Lower lobe of right lung (tissue), 2 donors: ENCODE measurements at places on chromosomes 1 and 21. TPM values are rescaled to one million over a fixed set of nuclear protein-coding genes. Genes with fewer than 3 reads are reported as not detected.
A peak's percentile ranks its signal among the peaks of the same experiment; 100 is the strongest.

GRCh38 chr1:49416758-49417157 lies 607.0 kb downstream of the AGBL4 start:
- no peaks in the 10 kb centered on the region for H3K4me1 ChIP-seq
- H3K4me3 ChIP-seq = no peak overlapping the region
- no peaks in the 10 kb centered on the region for H3K27me3 ChIP-seq
- no peak overlapping the region for H3K27ac ChIP-seq

TBX19 gene
- 3.1 TPM for total RNA-seq

DNA sequence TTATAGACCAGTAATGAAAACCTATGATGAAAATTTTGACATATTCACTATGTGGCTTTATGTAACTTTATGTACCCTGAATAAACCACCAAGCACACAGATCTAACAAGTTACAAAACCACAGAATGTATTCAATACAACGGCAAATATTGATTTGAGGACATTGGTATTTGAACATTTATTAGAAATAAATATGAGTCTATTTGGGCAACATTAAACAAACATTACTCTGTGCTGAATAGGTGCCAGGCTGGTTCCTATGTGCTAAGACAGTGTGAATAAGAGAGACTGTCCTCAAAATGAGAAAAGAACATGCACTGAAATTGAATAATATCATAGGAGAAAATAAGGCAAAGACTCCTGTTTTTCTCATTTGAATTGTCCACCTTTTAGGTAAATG lies 1341.2 kb downstream of the PLA2G4A start:
- DNase-seq = no peak
- H3K4me3 ChIP-seq = no peak overlapping the region
- no peak overlapping the region for H3K27ac ChIP-seq
- no peaks in the 10 kb centered on the region for H3K4me1 ChIP-seq
- no peaks in the 10 kb centered on the region for H3K36me3 ChIP-seq

AJAP1 gene
- 0.77 TPM for total RNA-seq

NTRK1 gene
- 1.9 TPM for total RNA-seq

DNA sequence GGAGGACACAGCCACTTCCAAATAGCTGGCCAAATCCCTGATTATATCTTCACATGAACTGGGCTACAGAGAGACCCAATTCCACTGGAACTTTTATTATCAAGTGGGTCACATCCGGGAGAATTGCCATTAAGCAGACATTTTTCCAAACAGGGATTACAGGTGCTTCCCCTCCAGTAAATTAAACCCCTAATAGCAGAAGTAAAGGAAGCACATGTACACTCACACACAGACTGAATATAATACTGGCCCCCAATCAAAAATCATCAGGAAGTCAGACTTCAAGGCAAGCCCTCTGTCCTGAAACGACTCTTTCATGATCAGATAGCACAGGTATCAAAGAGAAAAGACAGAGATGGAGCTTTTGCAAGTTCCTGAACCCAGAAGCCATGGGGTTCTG lies 118.6 kb upstream of the PPP2R5A start:
- peak overlapping the region; percentile 53 for H3K27ac ChIP-seq
- no peak for DNase-seq
- no peaks in the 10 kb centered on the region for H3K36me3 ChIP-seq
- no peak overlapping the region for H3K4me3 ChIP-seq
- H3K4me1 ChIP-seq = peaks cover 28% of the 10 kb centered on the region

GRCh38 chr1:110718452-110718851 lies 43.7 kb upstream of the KCNA3 start:
- no peaks in the 10 kb centered on the region for H3K36me3 ChIP-seq
- H3K4me3 ChIP-seq = no peak overlapping the region
- no peak for DNase-seq
- H3K27me3 ChIP-seq = no peaks in the 10 kb centered on the region

- no peaks in the 10 kb centered on the region for H3K27me3 ChIP-seq
- no peaks in the 10 kb centered on the region for H3K36me3 ChIP-seq
- H3K27ac ChIP-seq = no peak overlapping the region
- no peak overlapping the region for H3K4me3 ChIP-seq
These were observed 9.5 kb downstream of the XCL1 start for GRCh38 chr1:168585937-168586336.

DNA sequence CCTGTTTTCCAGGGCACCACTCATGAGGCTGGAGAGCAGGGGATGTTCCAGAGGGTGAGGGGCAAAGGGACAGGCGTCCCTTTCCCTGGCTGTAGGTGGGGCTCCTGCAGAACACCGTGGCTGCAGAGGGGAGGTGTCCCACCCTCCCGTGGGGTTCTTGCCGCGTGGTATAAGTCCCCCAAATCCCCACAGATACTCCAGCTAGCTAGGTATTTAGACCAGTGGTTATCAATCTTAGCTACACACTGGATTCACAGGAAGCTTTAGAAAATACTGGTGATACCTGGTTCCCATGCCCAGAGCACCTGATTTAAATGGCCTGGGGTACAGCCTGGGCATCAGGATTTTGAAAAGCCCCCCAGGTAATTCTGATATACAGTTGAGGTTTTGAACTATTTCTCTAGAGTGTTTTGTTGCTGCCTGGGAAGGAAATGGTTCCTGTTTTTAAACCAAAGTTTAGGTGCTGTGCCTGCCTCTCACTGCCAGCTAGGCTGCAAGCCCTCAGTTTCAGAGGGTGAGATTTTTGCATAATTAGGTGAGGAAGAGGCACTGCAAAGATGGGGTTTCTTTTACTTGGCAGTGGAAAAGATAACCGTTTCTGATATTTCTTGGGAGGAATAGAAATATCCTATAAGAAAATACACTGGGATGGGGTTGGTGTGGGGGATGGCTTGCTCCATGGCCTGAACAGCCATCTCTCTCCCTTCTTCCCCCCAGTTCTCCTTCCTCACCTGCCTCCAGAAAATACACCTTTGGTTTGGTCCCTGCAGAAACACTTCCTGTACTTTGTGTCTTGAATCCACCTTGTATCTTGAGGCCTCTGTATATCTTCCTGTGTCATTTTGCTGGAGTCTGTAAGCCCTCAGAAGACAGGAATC lies 51.7 kb downstream of the RASSF5 start:
- peaks cover 12% of the 10 kb centered on the region for H3K36me3 ChIP-seq
- peak overlapping the region; percentile 92 for H3K27ac ChIP-seq
- no peak for DNase-seq

GRCh38 chr1:197391303-197392226 lies 123.5 kb downstream of the CRB1 start:
- no peak overlapping the region for H3K27ac ChIP-seq
- no peaks in the 10 kb centered on the region for H3K4me1 ChIP-seq
- no peak for DNase-seq
- no peak overlapping the region for H3K4me3 ChIP-seq
- no peaks in the 10 kb centered on the region for H3K36me3 ChIP-seq
- no peaks in the 10 kb centered on the region for H3K27me3 ChIP-seq

SGIP1 gene
- 12.4 TPM for total RNA-seq

- H3K36me3 ChIP-seq = peaks cover 5% of the 10 kb centered on the region
- H3K4me1 ChIP-seq = peaks cover 8% of the 10 kb centered on the region
- no peak overlapping the region for H3K4me3 ChIP-seq
- H3K27ac ChIP-seq = no peak overlapping the region
- H3K27me3 ChIP-seq = no peaks in the 10 kb centered on the region
These were observed 33.4 kb downstream of the TLR5 start for GRCh38 chr1:223109581-223110026.

DNA sequence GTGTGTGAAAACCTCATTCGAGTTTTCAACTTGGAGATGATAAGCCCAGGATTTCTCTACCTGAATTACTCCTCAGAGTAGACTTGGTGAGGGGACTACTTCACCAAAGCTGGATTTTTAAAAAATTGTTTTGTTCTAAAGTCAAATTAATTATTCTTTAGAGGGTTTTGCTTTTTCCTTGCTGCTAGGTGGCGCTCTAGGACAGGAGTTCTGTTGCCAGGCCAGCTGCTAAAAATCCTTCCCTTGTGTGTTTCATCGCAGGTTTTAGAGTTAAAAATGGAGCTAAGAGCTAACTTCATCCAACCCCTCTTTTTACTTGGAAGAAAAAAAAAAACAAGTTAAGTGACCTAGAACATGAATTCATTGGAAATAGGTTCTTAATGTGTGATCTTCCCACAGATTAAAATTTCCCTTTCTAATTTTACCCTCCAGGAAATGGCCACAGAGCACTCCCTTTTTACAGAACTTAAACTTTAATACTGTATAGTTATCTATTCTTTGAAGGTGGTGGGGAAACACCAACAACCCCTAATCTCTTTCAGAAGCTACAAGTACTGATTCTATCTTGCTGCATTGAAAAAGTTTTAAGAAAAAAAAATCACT lies 36.7 kb upstream of the FAM163A start:
- H3K27ac ChIP-seq = no peak overlapping the region
- H3K4me1 ChIP-seq = peaks cover 26% of the 10 kb centered on the region
- H3K27me3 ChIP-seq = no peaks in the 10 kb centered on the region
- no peak overlapping the region for H3K4me3 ChIP-seq

ATP5PB gene
- total RNA-seq = 157 TPM

GRCh38 chr1:86147755-86148154 lies 8.8 kb downstream of the COL24A1 start:
- H3K27me3 ChIP-seq = no peaks in the 10 kb centered on the region
- DNase-seq = no peak
- H3K27ac ChIP-seq = no peak overlapping the region
- no peak overlapping the region for H3K4me3 ChIP-seq

SFN gene
- total RNA-seq = 47.5 TPM

USH2A gene
- total RNA-seq = not detected

DNA sequence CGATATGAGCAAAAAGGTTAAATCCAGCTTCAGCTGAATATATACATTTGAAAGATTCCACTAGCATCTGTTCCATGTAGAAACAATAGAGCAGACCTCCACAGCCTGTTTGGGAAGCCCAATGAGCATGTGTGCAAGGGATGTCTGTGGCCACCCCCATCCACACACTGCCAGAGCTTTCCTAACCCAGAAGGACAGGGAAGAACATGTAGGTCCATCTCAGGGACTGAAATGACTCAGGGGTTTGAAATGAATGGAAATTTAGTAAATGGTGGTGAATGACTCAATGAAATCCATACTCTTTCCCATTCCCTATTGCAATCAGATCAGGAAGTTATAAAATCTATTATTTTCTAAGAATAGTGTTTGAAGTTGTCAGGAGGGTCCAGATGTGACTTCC lies 397.2 kb downstream of the DUSP10 start:
- DNase-seq = no peak
- H3K4me3 ChIP-seq = no peak overlapping the region
- no peak overlapping the region for H3K27ac ChIP-seq
- H3K4me1 ChIP-seq = no peaks in the 10 kb centered on the region

PLEKHN1 gene
- 1.2 TPM for total RNA-seq

- no peaks in the 10 kb centered on the region for H3K4me1 ChIP-seq
- no peak for DNase-seq
- H3K36me3 ChIP-seq = no peaks in the 10 kb centered on the region
- H3K27ac ChIP-seq = no peak overlapping the region
- no peak overlapping the region for H3K4me3 ChIP-seq
These were observed 13.2 kb downstream of the COQ8A start for GRCh38 chr1:226953175-226953800.

DNA sequence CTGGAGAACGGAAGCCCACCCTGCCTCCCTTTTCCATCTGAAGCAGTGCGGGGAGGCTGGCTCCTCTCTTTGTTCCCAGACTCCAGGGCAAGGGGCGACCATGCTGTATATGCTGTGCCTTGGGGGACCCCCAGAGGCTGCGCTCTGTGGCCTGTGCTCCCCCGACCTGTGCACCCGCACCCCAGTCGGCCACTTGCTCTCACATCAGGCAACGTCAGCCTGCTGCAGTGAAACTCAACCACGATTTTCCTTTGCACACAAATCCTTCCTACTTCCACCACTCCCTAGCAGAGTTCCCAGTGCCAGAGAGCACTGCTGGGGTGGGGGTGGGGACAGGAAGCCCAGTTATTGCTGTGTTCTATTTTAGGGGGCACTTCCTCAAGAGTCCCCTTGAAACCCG lies 52.5 kb downstream of the SIM2 start:
- H3K27ac ChIP-seq = no peak overlapping the region
- peaks cover 17% of the 10 kb centered on the region for H3K4me1 ChIP-seq
- peaks cover 20% of the 10 kb centered on the region for H3K27me3 ChIP-seq
- H3K36me3 ChIP-seq = peaks cover 6% of the 10 kb centered on the region
- no peak overlapping the region for H3K4me3 ChIP-seq

UTS2 gene
- not detected for total RNA-seq

- no peak overlapping the region for H3K27ac ChIP-seq
- H3K4me1 ChIP-seq = peaks cover 13% of the 10 kb centered on the region
- DNase-seq = no peak
- H3K27me3 ChIP-seq = peaks cover under 1% of the 10 kb centered on the region
These were observed 436.5 kb upstream of the VAMP3 start for GRCh38 chr1:7334475-7335035.

- no peak overlapping the region for H3K27ac ChIP-seq
- no peaks in the 10 kb centered on the region for H3K36me3 ChIP-seq
- H3K4me3 ChIP-seq = no peak overlapping the region
- DNase-seq = no peak
These were observed 533.6 kb downstream of the PTPRC start for GRCh38 chr1:199172171-199173124.

- no peaks in the 10 kb centered on the region for H3K27me3 ChIP-seq
- peak overlapping the region; percentile 68 for H3K27ac ChIP-seq
- H3K36me3 ChIP-seq = no peaks in the 10 kb centered on the region
- peak; percentile 60 for DNase-seq
These were observed 90.7 kb upstream of the VAMP3 start for GRCh38 chr1:7680207-7680954.

GRCh38 chr21:42878678-42878992 lies 704 bp downstream of the WDR4 start:
- peak overlapping the region; percentile 94 for H3K27ac ChIP-seq
- DNase-seq = no peak
- peaks cover 30% of the 10 kb centered on the region for H3K36me3 ChIP-seq
- H3K4me1 ChIP-seq = peaks cover 20% of the 10 kb centered on the region
- no peaks in the 10 kb centered on the region for H3K27me3 ChIP-seq
- H3K4me3 ChIP-seq = peak overlapping the region; percentile 100

DNA sequence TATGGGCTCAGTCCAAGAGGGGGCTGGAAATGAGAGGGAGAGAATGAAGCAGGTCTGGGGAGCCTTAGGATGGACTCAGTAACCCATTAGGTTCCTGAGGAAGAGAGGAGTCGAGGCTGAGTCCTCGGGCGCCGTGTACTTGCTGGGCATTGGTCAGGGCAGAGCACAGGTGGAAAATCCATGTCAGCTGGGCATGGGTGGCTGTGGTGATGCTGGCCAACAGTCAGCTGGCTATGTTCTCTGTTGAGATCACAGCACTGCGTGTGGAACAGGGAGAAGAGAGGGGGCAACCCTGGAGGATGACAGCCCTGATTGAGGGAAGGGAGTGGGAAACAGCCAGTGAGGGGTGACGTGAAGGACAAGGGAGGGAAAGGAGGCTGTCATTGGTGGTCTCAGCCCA lies 43.1 kb upstream of the CLSTN1 start:
- H3K27ac ChIP-seq = no peak overlapping the region
- no peaks in the 10 kb centered on the region for H3K27me3 ChIP-seq
- no peak overlapping the region for H3K4me3 ChIP-seq
- no peak for DNase-seq

HES4 gene
- 21.4 TPM for total RNA-seq

- no peak for DNase-seq
- H3K4me3 ChIP-seq = no peak overlapping the region
- H3K36me3 ChIP-seq = no peaks in the 10 kb centered on the region
- H3K27ac ChIP-seq = no peak overlapping the region
- H3K27me3 ChIP-seq = no peaks in the 10 kb centered on the region
- H3K4me1 ChIP-seq = no peaks in the 10 kb centered on the region
These were observed 487.6 kb downstream of the DPYD start for GRCh38 chr1:97433094-97433823.

GRCh38 chr1:48019714-48020315 lies 22.6 kb upstream of the TRABD2B start:
- no peak overlapping the region for H3K4me3 ChIP-seq
- H3K4me1 ChIP-seq = peaks cover 12% of the 10 kb centered on the region
- no peaks in the 10 kb centered on the region for H3K36me3 ChIP-seq
